ENCODE measurements at places on chromosomes 7 and 10.

GRCh38 chr10:116316503-116316902, 7.7 kb upstream of the CCDC172 start:
- DNase-seq = no peak

- DNase-seq = no peak
These were observed 9.8 kb downstream of the PODXL start for GRCh38 chr7:131546583-131547141.

DNA sequence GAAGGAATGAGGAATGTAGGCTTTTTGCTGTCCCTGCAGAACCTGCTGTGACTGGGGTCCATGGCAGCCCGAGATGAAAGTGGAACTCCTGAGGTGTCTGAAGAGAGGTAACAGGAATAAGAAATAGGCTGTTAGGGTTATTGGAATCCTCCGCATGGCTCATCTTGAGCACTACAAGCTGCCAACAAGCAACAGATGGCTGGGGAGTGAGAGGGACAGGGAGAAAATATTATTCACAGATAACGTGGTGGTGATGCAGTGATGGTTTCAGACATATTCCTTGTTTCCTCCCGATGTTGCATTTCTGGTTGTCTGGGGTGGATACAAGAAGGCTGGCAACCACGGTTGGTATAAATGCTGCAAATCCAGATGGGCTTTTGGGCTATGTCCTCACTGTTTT, 46.1 kb downstream of the AP3M1 start:
- DNase-seq = no peak

DNA sequence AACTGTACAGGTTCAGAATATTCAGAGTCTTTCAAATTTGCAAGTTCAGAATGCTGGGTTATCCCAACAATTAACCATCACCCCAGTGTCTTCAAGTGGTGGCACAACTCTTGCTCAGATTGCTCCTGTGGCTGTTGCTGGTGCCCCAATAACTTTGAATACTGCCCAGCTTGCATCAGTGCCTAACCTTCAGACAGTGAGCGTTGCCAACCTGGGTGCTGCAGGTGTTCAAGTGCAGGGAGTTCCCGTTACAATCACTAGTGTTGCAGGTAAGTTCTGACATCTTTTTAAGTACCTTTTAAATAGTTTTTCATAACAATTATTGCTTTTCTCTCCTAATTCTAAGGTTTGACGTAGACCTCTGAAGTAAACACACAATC, 2.7 kb downstream of the SP4 start:
- DNase-seq = no peak
